Non-pigmented ciliary epithelial cell (primary cell): ENCODE measurements at places on chromosomes 1 and 21.

DNA sequence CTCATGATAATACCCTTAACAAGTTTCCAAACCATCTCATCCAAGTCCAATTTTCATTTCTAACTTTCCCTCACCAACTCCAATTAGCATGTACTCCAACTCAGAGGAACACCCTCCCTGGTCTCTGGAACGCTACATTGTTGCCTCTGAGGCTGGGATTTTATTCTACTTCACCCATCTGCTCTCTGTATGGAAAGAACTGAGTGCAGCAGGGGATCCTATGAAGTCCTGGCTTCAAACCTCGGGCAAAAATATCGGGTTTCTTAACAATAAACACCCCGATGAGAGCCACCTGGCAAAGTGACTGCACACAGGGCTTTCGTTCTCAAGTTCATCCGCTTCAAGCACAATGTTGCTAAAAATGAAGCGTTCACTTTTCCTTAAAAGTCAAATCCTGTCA is 99.6 kb downstream of the CRB1 start:
- no peak for DNase-seq

GRCh38 chr1:235583511-235584001 is 66.0 kb downstream of the GNG4 start:
- no peak for DNase-seq

- peak; percentile 8 for DNase-seq
These were observed 184.5 kb upstream of the KAZN start for GRCh38 chr1:14413819-14414490.

GRCh38 chr1:213162338-213162737 is 111.3 kb downstream of the RPS6KC1 start:
- DNase-seq: peak; percentile 5

DNA sequence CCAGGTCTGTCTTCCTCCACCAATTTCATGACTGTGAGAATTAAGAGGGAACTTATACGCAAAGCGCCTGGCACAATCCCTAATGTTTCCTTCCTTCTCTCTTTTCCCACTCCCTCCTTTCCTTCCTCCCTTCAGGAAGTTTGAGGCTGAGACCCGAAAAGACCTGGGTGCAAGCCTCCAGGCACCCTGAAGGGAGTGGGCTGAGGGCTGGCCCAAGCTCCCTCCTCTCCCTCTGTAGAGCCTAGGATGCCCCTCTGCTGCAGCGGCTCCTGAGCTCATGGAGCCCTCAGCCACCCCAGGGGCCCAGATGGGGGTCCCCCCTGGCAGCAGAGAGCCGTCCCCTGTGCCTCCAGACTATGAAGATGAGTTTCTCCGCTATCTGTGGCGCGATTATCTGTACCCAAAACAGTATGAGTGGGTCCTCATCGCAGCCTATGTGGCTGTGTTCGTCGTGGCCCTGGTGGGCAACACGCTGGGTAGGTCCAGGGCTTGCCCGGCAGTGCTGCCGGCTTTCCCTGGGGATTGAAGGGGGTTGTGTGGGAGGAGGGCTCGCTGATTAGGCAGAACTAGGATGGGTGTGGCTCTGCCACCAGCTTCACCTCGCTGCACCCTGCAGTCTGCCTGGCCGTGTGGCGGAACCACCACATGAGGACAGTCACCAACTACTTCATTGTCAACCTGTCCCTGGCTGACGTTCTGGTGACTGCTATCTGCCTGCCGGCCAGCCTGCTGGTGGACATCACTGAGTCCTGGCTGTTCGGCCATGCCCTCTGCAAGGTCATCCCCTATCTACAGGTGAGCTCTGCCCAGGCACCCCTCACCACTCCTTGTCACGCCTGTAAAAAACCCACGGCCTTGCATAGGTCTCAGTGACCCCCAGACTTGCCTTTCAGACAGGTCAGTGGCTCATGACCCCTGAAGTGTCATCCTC is 1.7 kb downstream of the HCRTR1 start:
- DNase-seq: no peak

GRCh38 chr1:160674415-160674814 is 27.6 kb upstream of the SLAMF1 start:
- DNase-seq: no peak

- DNase-seq: no peak
These were observed 1.7 kb downstream of the PLEKHG5 start for GRCh38 chr1:6489799-6490180.

DNA sequence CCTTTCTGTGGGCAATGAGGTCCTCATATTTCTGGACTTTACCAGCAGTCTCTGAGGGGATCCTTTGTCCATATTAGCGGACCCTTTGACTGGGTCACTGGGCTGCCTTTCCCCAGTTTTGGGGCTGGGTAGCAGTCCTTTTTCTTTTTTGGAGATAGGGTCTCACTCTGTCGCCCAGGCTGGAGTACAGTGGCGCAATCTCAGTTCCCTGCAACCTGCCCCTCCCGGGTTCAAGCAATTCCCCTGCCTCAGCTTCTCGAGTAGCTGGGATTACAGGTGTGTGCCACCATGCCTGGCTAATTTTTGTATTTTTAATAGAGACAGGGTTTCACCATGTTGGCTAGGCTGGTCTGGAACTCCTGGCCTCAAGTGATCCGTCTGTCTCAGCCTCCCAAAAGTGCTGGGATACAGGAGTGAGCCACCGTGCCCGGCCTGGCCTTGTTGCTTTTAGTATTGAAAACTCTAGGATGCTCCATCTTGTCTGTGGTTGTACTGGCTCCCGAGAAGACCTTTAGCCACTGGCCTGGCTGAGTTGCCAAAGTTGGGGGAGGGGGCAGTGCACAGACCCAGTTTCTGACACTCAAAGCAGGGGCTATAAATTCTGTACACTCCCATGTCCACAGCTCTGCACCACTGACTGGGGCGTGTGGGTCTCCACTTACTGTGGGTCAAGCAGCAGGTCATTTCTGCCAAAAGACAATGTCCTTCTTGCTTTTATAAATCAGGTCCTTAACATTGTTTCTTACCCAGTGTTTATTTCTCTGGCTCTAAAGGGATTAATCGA is 33.1 kb downstream of the MAN1C1 start:
- no peak for DNase-seq

GRCh38 chr1:171110621-171111326 is 20.1 kb downstream of the FMO3 start:
- DNase-seq: no peak

GRCh38 chr1:183029591-183030000 is 6.4 kb downstream of the LAMC1 start:
- no peak for DNase-seq

- no peak for DNase-seq
These were observed 516.6 kb upstream of the RGS18 start for GRCh38 chr1:191641420-191642260.

GRCh38 chr1:27922272-27922671 is 12.5 kb upstream of the SMPDL3B start:
- DNase-seq: no peak

- DNase-seq: no peak
These were observed 29.3 kb downstream of the KIRREL1 start for GRCh38 chr1:158022554-158023312.

DNA sequence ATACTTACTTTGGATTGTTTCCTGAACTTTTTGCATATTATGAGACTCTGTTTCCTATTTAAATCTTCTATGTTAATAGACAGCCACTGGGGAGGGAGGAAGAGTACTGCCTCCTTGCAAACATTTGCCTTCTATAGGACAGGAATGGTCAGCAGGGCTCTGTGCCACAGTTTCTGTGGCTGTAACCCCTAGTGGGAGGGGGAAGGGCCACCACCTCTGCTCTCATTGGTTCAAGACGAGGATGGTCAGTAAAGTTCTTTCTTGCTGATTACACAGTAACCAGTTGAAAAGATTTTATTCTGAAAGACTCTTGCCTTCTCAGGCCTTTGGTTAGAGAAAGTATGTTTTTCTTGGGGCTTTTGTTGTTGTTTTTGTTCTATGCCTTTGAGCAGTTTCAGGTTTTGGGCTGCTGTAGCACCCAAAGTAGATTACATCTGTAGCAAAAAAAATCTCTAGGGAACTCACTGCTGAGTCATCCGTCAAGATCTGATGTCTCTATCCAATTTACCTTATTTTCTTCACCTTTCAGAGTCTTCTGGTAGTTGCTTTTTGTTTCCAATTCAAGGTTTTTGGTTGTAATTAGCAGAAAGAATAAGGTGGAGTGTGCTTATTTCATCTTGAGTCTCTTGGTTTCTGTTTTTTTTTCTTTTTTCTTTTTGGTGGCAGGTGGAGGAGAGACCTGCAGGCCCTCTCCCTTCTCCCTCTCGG is 23.1 kb downstream of the SLC35A3 start:
- DNase-seq: no peak

- no peak for DNase-seq
These were observed 21.9 kb downstream of the ERG start for GRCh38 chr21:38476385-38476784.

- DNase-seq: no peak
These were observed 10.8 kb downstream of the THEM4 start for GRCh38 chr1:151898519-151898991.

- DNase-seq: no peak
These were observed 55.0 kb upstream of the PTGFRN start for GRCh38 chr1:116854716-116855115.
